ENCODE measurements at places on chromosomes 2 and 18.

GRCh38 chr2:147382322-147382948 lies 462.4 kb upstream of the ACVR2A start:
- no peak for DNase-seq

DNA sequence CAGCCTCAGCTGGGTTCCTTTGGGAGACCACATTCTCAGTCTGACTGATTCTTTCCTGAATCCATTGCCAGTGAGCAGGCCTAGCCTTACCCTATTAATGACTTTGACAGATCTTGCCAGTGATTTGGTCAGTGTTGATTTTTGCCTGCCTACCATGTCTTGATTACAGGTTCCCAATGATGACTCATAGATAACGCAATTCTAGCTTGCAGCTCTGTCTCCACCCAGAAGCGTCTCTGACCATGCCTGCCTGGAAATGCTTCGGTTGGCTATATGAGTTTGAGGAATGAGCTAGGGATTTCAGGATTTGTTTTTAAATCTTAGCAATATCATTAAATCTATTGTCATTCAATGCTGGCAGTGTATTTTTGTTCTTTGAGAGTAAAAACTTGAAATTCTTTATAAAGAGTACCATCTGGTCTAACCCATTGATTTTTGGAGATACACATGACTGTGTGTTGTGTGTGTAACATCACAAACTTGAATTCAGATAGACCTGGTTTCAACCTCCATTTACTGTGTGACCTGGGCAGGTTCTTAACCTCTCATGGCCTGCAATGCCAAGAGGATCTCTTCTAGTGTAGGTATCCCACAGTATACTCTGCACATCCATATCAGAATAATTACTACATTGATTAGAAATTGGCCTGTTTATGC lies 57.0 kb downstream of the CCDC150 start:
- DNase-seq = no peak

DNA sequence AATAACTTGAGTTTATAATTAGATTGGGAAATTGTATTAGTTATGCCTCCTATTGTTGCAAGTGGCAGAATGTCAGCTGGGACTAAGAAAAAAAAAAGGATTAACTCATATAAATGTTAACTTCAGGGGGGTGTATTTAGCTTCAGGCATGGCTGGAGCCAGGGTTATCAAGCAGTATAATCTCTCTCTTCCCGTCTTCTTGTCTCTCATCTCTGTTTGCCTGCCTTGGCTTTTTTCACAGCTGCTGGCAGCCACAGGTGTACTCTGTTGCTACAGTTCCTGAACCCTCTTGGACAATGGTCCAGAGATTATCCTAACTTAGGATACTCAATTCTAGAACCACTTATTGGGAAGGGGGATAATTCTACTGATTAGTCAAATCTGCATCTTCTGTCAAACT lies 370.7 kb upstream of the MEX3C start:
- no peak for DNase-seq

- DNase-seq = no peak
Measured at GRCh38 chr18:13710414-13710831, 15.9 kb downstream of the FAM210A start.

DNA sequence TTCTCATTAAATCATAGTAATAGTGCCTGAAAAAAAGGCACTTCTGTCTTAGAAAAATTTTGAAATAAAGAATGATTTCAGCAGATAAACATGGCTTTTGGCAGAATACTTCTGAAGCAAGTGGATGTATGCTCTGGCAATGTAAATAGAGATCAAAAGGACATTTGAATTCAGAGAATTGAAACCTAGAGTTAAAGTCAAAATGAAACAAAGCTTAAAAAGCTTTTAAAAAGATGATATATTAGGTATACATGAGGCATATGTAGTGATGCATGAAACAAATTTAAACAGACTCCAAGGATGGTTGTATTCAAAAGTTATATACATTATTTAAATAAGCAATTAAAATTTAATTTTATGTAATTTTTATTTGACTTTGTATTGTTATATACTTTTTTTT lies 1344.5 kb upstream of the TMEFF2 start:
- no peak for DNase-seq

DNA sequence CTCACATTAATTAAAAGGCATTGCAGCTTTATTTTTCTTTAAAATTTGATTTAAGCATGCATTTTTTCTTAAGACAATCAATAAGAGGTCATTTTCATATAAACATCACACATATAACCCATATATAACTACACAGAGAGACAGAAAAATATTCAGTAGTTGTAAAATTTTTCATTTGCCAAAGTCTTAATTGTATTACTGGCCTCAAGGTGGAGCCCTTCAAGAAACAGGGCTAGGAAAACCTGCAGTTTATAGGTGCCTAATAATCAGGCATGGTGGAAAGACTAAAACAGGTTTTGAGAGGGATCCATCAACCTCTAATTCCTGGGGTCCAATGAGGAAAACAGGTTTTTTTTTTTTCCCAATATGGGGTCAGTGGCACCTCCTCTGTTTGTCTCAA lies 71.3 kb upstream of the ZNF804A start:
- DNase-seq = no peak

DNA sequence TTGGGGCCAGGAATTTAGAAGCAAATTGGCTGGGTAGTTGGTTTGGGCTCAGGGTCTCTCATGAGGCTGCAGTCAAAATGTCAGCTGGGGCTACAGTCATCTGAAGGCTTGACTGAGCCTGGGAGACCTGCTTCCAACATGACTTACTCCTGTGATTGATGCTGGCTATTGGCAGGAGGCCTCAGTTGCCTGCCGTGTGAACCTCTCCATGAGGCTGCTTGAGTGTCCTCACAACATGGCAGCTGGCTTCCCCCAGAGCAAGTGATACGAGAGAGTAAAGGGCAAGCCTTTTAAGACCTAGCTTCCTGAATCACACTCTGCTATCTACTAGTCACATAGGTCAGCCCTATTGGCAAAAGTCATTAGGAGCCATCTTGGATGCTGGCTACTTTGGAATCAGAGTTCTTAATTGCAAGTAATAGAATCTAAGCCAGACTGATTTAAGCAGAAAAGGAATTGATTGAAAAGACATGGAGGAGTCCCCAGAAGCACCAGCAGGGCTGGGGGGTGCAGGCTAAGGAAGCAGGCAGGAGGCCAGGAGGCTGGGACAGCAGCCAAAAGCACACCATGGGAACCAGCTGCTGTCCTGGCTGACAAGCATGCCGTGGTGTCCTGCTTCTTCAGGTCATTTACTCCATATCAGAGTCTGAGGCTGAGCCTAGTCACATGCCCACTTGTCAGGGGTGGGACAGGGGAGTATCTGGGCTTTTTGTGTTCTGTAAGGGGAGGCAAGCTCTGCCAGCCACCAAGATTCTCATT lies 7.8 kb upstream of the GIGYF2 start:
- peak; percentile 87 for DNase-seq

GRCh38 chr2:104538077-104538476 lies 315.8 kb upstream of the POU3F3 start:
- DNase-seq = no peak

DNA sequence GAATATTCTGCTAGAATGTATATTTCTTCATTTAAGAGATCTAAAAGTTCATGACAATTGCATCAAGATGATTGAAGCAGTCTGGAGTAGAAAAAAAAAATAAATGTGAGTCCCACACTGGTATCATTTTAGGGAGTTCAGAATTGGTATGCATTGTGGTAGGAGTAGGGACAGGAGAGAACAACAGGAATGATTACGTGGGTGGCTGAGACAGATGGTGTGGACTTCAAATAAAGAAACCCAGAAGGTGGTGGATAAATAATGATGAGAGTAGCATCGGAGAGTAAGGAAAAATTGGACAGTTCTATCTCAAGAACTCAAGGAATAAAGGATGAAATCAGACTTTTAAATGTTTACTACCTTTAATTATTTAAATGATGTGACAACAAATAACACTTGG lies 289.6 kb downstream of the GALNT13 start:
- no peak for DNase-seq

DNA sequence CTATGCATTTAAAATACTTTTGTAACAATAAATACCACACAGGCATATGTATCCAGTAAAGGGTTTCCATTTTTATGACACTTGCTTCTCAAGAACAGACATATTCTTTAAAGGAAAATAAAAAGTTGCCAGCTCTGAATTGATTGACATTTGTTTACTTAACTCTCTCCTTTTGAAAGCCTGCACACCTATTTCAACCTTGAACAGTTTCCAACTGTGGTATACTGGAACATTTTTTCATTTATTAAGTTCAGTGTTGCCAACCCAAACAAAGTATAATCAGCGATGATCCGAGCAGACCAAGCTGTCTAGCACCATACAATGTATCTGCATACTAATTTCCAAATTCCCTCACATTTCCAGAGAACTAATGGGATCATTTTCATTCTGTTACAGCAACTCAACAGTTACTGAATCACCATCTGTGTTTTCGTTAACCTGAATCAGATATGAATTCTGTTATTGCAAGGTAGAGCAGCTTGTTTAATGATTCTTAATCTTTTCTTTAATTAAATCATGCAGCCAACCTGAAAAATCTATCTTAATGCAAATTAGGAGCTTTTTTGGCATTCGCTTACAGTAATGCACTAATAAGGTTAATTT lies 725.5 kb upstream of the ZEB2 start:
- DNase-seq = no peak

- DNase-seq = no peak
Measured at GRCh38 chr2:40485854-40486253, 34.0 kb upstream of the SLC8A1 start.

GRCh38 chr18:210075-210474 lies 51.7 kb downstream of the USP14 start:
- DNase-seq = no peak

DNA sequence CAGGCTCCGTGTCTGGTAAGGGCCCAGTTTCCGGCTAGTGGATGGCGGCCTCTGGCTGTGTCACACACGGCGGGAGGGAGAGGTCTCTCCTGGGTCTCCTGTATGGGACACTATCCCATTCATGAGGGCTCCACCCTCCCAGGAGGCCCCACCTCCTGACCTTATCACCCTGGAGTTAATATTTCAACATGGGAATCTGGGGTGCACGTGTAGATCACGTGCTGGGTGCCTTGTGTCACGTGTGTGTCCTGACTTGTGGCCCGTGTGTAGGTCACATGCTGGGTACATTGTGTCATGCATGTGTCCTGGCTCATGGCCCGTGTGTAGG lies 9.9 kb downstream of the NEU4 start:
- DNase-seq = no peak

DNA sequence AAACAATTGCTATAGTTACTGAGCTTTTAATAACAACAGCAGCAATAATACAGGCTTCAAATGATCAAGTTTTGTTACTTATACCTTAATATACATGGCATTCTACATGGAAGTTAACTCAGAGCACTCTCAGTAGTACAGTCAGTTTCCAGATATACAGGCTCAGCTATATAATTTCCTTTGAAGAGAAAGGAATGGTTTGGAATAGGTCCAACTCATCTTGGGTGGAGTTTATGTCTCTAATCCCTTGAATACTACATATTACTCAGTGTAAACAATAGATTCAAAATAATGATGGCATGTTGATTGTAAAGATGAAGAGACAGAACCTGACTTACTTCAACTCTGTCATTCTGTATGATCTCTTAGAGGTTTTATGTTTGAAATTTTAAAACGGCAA lies 174.9 kb downstream of the EPHA4 start:
- DNase-seq = peak; percentile 54

- no peak for DNase-seq
Measured at GRCh38 chr2:179860255-179861026, 971 bp downstream of the ZNF385B start.

- no peak for DNase-seq
Measured at GRCh38 chr2:15939556-15939853, 845 bp upstream of the MYCN start.

- no peak for DNase-seq
Measured at GRCh38 chr2:119544939-119545475, 758 bp downstream of the CFAP221 start.

DNA sequence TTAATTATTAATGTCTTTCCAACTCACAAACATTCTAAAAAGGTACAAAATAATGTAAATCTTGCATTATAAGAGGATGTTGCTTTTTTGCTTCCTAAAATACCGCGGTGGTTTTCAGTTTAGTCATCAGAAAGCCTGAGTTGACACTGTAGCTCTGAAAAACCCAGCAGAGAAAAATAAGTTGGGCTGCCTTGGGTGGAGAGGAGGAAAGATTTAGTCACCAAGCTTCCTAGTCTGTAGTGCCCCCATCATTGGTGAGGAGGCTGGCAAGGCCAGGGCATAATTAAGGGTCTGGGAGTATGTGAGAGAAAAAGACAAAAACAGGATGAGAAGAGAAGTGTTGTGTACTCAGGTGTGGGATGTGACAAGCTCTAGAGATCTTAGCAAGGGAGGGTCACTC lies 5.7 kb downstream of the PTPRM start:
- DNase-seq = no peak

- peak; percentile 10 for DNase-seq
Measured at GRCh38 chr18:64972545-64972944, 778.3 kb upstream of the CDH7 start.

GRCh38 chr2:109644571-109645275 lies 30.6 kb downstream of the SOWAHC start:
- peak; percentile 56 for DNase-seq

- no peak for DNase-seq
Measured at GRCh38 chr2:235523021-235523420, 29.2 kb downstream of the AGAP1 start.

DNA sequence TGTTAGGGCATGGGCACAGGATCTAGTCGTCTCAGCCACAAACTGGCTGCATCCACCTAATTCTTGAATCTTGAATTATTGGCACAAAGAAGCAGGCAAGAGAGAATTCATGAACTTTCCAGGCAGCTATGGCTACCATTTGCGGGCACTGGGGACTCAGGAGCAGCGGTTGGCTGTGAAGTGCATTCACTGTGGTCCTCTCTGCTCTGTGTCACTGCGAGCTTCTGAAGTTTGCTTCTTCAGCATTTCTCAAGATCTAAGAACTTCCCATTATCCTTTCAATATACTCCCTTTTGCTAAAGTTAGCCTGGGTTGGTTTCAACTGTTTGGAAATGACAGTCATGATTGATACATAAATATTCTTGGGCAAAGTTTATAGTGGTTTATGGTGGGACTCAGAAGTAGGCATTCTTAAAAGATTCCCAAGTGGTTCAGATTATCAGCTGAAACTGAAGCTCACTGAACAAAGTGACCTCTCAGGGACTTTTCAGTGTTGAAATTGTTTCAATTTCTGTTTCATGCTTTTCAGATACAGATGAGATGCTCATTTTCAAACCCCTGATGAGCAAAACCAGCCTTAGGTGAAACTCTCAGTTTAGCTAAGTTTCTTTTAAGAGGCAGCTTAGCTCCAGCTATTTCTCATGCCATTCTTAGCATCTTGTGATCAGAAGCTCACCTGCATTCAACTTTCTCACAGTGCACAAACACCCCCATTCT lies 1258.3 kb upstream of the GYPC start:
- no peak for DNase-seq

All from tongue (tissue), 3 donors.